ENCODE measurements at places on chromosomes 3 and 15.
A peak's percentile ranks its signal among the peaks of the same experiment; 100 is the strongest.

- no peak for DNase-seq
Observed at GRCh38 chr15:61890106-61890505, 170.1 kb downstream of the VPS13C start.

- DNase-seq, result no peak
Observed at GRCh38 chr3:144650380-144650779, 678.8 kb downstream of the DIPK2A start.

DNA sequence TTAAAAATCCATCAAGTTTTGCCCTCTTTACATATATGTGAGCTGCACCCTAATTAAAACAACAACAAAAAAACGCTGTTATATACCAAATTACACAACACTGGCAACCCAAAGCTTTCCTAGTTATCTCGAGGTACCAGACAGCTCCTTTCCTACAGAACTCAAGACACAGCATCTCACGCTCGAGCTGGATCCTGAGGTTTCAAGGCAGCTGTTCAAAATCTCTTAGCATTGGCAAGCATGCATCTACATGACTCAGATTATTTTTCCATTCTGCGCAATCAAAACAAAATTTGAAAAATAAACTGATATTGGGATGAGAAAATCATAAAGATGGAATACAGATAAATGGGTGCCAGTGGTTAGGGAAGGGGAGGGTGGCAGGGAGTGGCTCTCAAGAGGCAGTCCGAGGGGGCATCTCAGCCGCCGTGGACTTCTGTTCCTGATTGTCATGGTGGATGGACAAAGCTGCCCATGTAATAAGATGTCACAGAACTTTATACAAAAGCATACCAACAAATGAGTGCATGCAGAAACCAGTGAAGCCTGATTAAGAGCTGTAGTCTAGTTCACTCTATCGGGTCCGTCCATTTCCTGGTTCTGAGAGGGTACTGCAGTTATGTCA is 91.5 kb downstream of the ADAMTS17 start:
- no peak for DNase-seq

DNA sequence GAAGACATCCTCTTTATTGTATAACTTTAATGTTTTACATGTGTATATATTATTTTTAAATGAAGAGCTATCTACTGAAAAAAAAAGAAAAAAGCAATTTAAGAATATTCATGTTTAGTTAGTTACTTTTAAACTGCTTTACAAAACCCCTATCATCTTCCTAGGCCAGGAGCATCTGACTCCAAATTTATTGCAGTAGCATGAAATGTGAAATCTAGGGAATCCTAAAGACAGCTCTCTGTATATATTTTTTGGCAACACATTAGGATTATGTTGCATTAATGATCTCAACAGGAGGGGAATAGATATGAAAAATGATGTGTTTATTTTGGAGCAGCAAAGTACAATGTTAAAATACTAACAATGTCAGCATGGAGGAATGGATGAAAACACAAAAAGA is 158.3 kb downstream of the CNTN3 start:
- DNase-seq, result no peak

GRCh38 chr15:89018207-89018606 is 70.0 kb upstream of the ABHD2 start:
- DNase-seq, result no peak

GRCh38 chr3:50550079-50550736 is 17.3 kb downstream of the C3orf18 start:
- DNase-seq, result peak; percentile 21

DNA sequence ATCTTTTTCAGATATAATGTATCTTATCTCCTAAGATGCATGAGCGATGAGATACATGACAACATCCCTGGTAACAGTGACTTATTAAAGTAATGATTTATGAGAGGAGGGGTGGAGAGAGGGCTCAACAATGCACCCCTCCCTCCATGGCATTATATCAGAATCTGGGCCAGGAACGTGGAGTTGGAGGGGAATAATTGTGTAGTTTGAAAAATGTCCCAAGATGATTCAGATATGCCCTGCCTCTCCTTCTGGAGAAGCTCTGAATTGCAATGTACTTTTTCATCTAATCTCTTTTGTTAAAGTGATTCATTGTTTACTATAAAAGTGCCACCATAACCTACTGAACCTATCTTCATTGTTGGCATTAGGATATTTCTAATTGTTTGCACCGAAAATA is 86.5 kb downstream of the FRMD4B start:
- no peak for DNase-seq

DNA sequence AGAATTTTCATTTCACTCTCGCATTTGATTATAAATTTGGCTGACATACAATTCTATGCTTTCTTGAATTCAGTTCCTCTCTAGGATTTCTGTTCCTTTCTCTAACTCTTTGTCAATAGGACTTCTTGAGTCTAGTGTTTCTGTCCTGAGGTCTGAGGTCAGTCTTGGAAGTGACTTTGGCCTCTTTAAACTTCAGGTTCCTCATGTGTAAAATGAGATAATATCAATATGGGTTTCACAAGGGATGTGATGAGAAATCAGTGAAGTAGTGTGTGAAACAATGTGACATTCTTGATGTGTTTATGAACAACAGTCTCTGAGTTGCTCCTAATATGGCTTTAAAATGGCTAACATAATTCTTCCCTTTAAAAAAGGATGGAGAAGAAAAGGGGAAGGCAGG is 92.2 kb downstream of the SV2B start:
- no peak for DNase-seq

DNA sequence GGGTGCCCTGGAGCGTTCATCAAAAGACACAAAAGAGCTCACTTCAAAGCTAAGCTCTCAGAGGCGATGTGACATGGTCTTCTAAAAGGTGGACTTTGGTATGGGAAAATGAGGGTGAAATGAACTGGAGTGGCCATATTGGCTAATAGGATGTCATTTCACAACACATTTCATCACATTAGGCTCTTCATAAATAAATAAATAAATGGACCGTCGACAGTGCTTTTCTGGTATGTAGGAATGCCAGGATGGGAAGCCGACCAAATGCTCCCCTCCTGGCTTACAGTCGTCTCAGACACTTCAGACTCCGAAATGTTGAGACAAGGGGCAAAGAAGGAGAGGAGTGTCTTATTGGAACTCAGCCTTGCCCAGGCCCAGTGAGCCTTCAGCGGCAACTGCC is 383.0 kb downstream of the NTRK3 start:
- DNase-seq, result no peak

DNA sequence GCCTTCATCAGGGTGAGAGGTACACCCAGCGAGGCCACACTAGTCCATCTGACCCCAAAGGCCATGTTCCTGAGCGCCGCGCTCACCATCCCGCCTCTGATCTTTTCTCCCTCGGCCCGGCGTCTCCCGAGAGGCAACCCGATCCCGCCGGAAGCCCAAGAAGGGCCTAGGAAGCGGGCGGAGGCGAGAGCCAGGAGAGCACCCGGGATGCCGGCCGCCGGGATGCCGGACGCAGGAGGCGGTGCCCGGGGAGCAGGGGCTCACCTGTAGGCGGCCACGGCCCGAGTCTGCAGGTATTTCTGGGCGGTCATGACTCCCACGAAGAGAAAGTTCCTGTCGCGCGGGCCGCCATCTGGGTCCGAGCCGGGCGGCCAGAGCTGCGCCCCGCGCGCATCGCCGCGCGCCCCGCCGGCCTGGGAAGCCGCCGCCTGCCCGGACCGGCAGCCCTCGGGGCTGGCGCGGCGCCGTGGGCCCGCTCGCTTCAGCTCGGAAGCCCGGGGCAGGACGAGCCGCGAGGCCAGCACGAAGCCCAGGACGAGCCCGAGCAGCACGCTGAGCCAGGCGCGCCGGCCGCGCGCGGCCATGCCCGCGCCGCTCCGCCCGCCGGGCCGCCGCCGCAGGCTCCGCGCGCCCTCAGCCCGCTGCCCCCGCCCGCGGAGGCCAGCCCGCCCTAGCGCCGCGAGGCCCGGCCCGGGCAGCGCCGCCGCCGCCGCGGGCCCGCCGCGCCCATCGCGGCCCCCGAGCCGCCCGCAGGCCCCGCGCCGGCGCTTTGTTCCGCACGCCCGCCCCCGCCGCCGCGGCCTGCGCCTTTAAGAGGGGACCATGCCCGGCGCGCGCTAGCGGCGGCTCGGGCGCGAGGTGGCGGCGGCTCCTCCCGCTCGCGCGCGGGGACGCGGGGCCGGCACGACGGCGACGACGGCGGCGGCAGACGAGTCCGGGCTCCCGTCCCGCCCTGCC is 697 bp downstream of the CHSY1 start:
- no peak for DNase-seq

DNA sequence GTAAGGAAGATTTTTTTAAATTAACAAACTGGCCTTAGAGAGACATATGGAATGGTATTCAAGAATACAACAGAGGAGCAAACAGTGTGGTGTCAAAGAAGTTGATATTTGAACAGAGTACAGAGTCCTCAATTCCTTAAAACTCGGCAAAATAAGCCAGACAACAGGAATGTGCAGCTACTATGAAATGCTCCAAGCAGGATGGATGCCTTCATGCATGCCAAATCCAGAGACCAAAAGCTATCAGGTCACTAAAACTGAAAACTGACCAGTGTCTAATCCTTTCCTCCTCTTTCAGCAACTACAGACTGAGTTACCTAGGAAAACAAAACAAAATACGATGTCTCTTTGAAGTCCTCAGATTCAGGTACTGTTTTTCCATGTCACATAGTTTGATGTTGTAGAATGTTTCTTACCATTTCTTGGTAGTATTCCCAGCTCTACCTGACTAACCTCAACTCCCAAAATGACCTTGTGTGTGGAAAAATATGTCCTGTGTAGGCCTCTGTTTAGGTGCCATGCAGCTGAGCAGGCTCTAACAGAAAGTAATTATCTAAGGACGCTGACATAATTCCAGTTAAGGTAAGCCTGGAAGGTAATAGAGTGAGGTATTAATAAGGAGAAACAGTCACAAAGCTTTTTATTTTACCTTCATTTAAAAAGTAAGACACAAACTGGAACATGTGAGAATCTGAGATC is 46.9 kb downstream of the TBL1XR1 start:
- no peak for DNase-seq

DNA sequence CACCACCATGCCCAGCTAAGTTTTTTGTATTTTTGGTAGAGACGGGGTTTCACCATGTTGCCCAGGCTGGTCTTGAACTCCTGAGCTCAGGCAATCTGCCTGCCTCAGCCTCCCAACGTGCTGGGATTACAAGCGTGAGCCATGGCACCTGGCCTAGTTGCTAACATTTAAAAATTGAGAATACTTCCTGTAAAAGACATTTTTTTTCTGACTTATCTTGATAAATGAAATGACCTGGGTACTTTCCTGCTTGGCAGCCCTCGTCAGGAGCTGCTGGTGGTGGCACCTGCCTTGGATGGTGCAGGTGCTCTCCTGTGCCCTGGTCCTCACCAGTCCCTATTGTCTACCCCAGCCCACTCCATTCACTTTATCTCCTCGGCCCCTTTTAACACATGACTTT is 66.8 kb upstream of the FOXP1 start:
- no peak for DNase-seq

DNA sequence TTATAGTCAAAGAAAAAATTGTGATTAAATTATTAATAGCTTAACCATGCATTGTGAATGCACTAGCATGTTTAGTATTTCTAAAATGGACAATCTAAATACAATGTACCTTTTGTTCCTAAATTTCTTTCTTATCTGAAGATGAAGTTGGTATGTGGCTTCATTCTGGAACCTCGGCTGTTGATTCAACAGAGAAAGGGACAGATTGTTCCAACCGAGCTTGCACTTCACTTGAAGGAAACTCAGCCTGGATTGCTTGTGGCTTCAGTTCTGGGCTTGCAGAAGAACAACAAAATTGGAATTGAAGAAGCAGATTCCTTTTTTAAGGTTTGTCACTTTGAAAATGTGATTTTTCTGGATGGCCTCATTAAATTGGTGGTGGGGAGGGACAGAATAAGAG is 32.6 kb downstream of the HPS3 start:
- no peak for DNase-seq

DNA sequence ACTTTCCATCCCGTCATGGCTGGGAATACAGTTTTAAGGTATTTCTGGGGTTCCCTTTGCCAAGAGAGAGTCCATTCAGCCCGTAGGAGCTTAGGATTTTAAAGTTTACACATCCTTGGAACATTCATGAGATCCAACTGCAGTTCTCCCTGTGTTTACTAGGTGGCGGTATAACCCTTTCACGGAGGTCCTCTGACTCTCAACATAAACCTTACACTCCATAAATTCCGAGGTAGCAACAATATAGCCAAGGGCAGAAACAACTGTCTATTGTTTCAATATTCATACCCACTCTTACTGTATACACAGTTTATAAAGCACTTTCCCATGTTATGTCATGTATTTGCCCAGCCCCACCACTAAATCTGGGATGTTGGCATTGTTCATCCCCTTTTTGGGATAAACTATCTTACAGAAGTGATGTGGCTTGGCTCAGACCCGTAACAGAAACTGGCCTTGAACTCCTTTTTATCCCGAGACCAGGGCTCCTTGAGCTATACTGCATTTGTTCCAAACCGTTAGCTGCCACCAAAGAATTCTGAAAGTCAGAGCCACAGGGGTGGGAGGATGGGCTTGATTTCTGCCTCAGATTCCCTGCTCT is 69.2 kb upstream of the COL6A5 start:
- DNase-seq, result no peak
